ENCODE measurements at places on chromosomes 16 and 17. TPM values are rescaled to one million over a fixed set of nuclear protein-coding genes. Genes with fewer than 3 reads are reported as not detected.
A peak's percentile ranks its signal among the peaks of the same experiment; 100 is the strongest.

DNA sequence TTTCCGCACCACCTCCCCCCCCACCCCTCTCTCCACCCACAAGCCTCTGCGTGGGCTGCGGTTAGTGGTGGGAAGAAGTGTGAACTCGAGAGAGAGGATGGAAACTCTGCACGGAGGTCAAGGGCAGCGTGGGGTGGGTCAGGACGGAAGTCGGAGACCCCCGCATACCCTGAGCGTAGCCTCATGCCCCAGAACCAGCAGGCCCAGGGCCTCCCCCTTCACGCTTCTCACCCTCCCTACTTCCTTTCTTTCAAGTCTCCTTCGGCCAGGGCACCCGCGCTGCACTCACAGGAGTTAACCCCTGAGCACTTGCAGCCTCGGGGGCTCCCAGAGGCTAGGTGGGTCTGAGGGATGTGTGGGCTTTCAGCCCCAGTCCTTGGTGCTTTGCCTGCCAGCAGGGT lies 9.2 kb downstream of the TBKBP1 start:
- DNase-seq: no peak

GRCh38 chr17:68290268-68290954 lies 516 bp downstream of the SLC16A6 start:
- no peak for DNase-seq

- no peak for DNase-seq
Measured at GRCh38 chr17:12088035-12088434, 67.4 kb downstream of the MAP2K4 start.

DNA sequence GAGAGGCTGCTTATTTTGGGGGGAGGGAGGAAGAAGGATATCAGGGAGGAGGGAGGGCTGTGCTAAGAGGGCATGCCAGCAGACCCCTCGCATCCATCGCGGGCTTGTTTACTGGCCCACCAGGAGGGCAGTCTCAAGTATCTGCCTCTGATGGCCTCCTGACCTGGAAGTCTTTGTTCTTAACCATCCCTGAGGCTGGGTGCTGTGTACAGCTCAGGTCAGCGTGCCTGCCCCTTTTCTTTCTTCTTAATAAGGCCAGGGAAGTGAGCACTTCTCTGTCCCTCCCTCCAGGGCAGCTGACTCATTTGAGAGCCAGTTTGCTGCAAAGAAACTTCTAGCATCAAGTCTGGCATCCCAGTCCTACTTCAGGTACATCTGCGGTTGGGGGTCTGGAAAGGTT lies 157.0 kb downstream of the CCDC182 start:
- no peak for DNase-seq

DNA sequence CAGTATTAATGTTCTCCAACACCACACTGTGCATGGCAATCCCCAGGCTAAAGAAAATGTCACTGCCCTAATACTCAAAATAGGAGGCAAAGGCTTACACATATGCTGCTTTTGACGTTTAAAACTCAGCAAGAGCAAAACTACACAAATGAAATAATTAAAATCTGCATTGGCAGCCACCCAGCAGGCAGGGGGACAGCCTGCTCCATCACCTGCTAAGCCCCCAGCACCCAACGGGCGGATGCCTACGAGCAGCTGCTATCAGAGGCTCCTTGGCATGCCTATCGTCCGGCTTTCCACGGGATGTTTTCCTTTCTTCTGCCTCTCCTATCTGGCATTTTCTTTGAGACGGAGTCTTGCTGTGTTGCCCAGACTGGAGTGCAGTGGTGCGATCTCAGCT lies 337.5 kb downstream of the SOX9 start:
- no peak for DNase-seq

GRCh38 chr17:32486701-32487472 lies at the start of gene CDK5R1:
TSS of gene CDK5R1 (plus strand) at chr17:32486993. CDS start at chr17:32487621, 628 bp downstream.
- no peak for DNase-seq

DNA sequence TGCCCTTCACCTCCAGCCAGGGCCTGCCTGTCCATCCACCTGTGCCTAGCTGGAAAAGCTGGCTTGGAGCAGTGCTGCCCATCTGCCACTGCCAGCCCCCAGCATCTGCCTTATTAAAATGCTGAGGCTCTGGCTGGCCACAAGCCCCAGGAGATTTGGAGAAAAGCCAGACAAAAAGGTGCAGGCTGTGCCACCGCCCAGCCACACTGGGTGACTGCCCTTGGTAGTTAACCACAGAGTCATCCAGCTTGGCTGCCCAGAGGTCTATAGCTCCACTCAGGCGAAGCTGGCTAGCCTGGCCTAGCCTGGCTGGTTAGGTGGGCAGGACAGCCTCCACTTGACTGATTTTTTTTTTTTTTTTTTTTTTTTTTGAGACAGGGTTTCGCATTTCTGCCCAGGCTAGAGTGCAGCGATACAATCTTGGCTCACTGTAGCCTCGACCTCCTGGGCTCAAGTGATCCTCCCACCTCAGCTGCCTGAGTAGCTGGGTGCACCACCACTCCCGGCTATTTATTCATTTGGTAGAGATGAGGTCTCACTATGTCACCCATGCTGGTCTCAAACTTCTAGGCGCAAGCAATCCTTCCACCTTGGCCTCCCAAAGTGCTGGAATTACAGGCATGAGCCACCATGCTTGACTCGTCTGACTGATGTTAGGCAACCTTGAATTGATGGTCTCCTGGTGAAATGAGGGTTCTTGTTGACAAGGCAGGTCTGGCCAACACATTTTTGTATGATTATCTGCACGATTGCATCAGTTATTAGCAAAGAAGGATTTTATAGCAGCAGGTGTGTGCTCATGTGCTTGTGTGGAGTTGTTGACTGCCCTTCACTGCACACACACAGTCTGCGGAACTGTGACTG lies 103.8 kb downstream of the RAB11FIP4 start:
- no peak for DNase-seq

GRCh38 chr17:70797166-70797565 lies 627.8 kb downstream of the KCNJ2 start:
- no peak for DNase-seq

DNA sequence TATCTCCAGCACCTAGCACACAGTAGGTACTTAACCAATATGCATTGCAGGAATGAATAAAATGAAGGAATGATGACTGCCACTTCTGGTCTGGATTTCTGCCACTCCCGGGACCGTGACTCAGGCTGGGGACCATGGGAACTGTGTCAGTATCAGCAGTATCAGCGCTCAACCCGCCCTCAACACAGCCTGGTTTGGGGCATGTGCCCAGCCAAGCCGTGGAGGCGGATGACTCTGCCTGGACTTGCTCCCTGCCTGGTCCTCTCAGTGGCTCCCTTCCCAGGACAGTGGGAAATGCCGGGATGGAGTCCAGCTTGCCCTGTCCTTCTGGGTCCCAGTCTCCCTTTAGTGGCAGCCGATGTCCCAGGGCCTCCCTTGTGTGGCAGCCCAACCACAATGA lies 55.1 kb downstream of the SRCIN1 start:
- no peak for DNase-seq

DNA sequence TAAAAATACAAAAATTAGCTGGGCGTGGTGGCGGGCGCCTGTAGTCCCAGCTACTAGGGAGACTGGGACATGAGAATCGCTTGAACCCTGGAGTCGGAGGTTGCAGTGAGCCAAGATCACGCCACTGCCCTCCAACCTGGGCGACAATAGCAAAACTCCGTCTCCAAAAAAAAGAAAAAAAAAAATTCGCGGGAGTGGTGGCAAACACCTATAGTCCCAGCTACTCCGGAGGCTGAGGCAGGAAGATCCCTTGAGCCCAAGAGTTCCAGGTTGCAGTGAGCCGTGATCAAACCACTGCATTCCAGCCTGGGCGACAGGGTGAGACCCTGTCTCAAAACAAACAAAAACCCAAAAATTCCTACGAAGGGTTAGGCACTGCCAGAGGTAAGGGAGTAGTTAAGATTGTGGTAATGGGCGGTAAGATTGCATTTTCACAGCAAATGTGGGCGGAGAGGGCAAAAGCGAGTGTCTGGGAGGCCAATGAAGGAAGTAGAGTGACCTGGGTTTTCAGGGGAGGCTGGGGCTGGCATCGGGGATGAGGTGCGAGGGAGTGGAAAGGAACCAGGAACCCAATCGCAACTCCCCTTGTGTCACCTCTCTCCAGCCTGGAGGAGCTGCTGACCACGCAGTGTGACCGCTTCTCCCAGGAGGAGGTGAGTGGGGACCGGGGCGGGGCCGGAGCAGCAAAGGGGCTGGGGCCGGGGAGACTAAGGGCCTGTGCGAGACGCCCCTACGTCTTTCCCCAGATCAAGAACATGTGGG lies 2.6 kb downstream of the MYL11 start:
- no peak for DNase-seq

DNA sequence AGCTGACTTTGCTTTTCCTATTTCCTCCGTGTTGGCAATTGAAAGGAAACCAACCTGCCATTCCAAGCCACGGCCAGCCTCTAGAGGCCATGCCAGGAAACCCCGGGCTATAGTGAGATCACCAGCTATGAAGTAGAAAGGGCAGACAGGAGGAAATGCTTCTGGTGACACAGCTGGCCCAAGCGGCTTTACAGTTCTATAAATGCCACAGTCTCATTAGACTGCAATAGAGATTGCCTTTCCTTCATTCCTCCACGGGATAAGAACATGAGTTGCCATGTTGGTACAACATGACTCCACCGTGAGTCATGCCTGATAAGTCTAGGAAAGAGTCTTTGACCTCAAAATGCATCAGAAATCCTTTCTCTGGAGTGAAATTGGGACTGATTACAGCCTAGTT lies 384.9 kb downstream of the GRIN2A start:
- DNase-seq: peak; percentile 57

GRCh38 chr16:83849421-83849820 lies 41.6 kb downstream of the HSBP1 start:
- no peak for DNase-seq

- DNase-seq: no peak
Measured at GRCh38 chr17:38636054-38636453, 30.3 kb upstream of the SRCIN1 start.

GRCh38 chr17:38557396-38557795 lies 48.4 kb downstream of the SRCIN1 start:
- DNase-seq: no peak

HOXB4 gene
- 10.3 TPM for total RNA-seq

HEXD gene
- 18.8 TPM for total RNA-seq

CLEC18A gene
- not detected for total RNA-seq

PDIA2 gene
- not detected for total RNA-seq

All from glomerular endothelial cell (primary cell).